Stimulated activated CD8-positive, alpha-beta memory T cell treated with anti-CD3 and anti-CD28 coated beads, Interleukin-4, amount 100 ng/mL, for 4 hours (primary cell): ENCODE measurements at places on chromosomes 5 and 9.

- DNase-seq, result no peak
Measured at GRCh38 chr9:73525350-73525749, 373.7 kb downstream of the ANXA1 start.

DNA sequence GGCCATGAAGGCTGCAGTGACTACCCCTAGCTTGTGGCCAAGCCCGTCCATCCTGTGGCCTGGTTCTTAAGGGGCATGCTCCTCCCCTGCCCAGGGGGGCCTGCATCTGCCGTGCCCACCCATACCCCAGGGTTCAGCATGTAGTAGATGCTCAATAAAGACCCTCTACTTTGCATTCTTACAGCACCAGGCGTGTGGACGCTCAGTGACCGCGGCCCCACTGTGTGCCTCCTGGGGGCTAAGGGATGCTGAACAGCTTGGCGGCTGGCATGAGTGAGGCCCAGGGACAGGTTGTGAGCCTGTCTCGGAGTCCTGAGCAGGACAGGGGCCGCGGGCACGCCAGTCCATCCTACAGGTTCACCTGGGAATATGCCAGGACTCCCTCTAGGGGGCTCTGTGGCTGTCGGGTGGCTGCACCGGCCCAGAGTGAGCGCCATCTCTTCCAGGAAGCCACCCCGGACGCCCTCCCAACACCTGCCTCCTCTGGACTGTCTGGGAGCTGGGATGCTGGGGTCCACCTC is 9.1 kb downstream of the NOTCH1 start:
- DNase-seq, result no peak

DNA sequence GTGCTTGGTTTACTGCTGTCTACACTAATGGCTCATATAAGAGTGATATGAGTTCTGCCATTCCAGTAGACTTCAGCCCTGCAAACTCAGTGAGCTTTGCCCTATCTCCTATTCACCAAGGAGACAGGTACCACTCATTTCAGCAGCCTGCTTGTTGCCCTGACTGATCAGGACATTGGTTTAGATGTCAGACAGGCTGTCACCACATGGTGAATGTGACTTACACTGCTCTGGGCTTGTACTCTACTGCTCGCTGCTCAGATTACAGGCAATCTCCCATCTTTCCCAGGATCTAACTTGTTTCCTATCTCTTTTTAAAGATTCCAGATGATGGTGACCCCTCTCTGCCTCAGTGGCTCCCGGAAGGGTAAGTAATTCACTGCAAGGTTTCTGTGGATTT is 123.3 kb upstream of the RUSC2 start:
- DNase-seq, result no peak

DNA sequence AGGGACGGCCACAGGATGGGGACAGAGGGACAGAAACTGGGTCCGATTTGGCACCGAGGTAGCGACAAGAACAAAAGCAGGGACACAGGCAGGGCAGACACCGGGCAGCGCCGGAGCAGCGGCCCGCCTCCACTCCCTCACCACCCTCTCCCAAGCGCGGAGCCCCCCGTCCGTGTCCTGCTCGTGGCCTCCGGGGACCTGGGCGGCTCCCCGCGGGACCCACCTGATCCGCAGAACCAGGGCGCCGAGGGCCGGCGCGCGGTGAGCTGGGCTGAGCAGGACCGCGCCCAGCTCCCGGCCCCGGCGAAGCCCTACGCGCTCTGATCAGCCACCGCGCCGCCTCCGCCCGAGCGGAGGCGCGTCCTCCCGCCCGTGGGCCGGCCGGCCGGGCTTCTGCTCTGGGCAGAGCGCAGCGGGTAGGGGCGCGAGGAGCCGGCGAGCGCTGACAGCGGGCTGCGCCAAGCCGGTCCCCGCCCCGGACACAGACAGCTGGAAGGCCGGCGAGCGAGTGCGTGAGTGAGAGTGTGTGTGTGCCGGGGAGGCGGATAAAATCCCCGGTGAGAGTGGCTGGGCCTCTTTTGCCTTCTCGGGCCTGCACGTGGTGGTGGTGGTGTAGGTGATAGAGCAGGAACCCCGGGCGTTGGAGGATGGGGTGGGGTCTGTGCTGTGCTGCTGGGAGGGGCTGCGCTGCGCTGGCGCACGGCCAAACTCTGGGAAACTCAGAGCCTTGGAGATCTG is at the start of gene GGTA1:
TSS of gene GGTA1 (minus strand) at position 418 of the 738 bp plus-strand sequence. CDS start 31,922 bp downstream, outside the sequence.
- no peak for DNase-seq

DNA sequence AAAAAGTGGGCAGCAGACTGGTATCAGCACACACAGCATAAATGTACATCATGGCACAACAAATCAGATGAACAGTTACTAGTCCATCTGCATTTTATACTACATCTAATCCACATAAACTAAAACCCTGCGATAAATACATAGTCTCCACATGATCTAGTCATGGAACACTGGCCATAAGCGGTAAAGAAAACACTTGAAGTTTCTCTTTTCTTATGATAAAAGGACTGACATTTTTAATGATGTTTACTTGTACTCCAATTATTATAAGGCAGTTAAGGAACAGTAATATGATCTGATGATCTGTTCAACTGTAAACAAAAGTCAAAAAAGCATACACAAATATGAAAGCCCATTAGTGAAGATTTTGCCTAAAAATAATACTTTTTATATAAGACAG is 112.5 kb downstream of the MPDZ start:
- DNase-seq, result no peak

GRCh38 chr5:154312576-154312975 is 122.0 kb downstream of the GALNT10 start:
- DNase-seq, result no peak

DNA sequence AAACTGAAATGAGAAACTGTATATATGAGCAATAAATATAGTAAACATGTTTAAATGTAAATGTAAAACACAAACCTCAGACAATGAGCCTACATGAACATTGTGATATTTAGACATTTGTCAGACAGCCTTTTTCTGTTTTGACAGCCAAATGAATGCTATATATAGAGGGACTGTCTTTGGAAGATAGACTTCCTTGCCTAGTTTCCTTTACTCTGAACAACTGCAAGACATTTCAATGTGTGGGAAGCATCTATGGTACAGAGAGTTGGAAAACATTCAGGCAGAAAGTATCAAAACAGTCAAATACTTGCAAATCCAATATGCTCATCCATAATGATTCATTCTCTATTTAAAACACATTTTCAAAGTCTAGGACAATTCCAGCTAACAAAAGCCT is 31.7 kb upstream of the TUSC1 start:
- no peak for DNase-seq

DNA sequence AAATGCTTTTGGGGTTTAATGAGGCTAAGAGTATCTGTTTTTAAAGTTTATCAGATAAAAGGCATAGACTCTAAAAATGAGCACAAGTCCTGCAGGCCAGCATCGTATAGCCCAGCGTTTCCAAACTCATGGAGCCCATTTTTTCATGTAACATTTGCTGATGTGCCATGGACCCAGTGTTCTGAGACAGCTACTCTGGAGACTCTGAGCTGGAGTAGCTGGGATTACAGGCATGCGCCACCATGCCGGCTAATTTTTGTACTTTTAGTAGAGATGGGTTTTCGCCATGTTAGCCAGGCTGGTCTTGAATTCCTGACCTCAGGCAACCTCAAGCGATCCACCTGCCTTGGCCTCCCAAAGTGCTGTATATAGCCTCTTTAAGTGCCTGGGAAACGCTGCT is 15.8 kb downstream of the GLRX start:
- DNase-seq, result no peak

GRCh38 chr9:133235549-133236222 is 26.6 kb upstream of the OBP2B start:
- no peak for DNase-seq

- DNase-seq, result no peak
Measured at GRCh38 chr5:78050888-78051287, 243.6 kb downstream of the AP3B1 start.

- no peak for DNase-seq
Measured at GRCh38 chr5:32018476-32019436, 155.4 kb downstream of the GOLPH3 start.

DNA sequence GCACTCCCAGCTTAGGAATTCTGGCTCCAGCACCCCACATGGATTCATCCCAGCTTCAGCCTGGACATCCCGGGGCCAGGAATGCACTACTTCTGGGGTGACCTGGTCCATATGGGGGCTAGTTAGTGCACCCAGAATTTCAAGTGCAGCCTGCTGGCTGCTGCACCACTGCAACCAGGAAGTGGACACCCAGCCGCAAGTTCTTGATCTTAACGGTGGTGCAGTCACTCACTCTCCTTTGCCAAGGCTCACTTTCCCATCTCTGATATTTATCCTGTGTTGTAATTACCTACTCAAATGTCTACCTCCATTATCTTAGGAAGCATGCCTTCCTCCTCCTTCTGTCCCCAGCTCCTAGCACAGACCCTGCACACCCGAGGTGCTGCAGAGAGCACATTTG is 26.2 kb upstream of the RAB14 start:
- DNase-seq, result no peak

- DNase-seq, result no peak
Measured at GRCh38 chr5:115578657-115579056, 23.6 kb downstream of the TICAM2 start.

GRCh38 chr9:1404940-1405339 is 354.8 kb downstream of the DMRT2 start:
- no peak for DNase-seq

DNA sequence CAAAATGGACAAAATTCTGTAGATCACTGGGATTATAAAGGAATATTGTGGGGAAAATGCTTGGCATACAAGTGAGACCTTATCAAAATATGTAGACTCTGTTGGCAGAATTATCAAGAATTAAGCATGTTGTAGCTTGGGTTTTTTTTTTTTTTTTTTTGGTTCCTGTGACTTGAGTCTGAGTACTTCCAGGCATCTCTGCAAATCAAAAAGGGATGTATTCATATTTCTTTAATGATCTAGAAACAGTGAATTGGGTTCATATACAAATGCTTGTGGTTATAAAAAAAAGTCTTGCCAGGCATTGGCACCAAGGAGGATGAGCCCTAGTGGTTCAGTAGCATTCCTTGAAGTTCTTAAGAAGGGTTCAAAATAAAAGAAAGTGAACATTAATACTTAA is 292.2 kb downstream of the ARHGAP26 start:
- DNase-seq, result no peak

DNA sequence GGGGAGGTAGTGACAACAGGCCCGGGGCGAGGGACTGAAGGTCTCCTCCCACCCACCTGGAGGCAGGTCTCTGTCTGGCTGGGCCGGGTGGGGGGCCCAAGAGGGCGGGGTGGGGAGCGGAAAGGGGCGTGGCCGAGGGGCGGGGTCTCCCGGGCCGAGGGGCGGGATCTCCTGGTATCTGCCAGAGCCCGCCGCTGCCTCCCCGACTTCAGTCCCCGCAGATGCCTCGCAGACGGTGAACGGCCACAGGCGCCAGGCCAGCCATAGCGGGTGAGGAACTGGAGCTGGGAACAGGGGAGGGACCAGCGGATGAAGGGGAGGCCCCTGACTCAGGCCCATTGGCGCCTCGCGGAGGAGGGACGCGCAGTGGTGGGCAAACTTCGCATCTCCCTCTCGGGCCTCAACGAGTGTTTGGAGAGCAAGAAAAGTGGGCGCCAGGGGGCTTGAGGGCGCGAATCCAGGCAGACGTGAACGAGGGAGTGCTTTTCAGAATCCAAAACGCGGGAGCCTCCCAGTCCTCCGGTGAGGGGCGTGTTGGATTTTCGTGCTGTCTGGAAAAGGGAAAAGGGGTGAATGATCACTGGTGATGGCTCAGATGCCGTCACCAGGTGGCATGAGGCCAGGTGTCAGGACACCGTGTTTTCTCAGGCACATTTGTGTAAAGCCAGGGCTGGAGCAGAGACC is at the start of gene ADGRD2:
TSS of gene ADGRD2 (plus strand) at position 211 of the 684 bp plus-strand sequence. CDS start 1,216 bp downstream, outside the sequence.
- no peak for DNase-seq

DNA sequence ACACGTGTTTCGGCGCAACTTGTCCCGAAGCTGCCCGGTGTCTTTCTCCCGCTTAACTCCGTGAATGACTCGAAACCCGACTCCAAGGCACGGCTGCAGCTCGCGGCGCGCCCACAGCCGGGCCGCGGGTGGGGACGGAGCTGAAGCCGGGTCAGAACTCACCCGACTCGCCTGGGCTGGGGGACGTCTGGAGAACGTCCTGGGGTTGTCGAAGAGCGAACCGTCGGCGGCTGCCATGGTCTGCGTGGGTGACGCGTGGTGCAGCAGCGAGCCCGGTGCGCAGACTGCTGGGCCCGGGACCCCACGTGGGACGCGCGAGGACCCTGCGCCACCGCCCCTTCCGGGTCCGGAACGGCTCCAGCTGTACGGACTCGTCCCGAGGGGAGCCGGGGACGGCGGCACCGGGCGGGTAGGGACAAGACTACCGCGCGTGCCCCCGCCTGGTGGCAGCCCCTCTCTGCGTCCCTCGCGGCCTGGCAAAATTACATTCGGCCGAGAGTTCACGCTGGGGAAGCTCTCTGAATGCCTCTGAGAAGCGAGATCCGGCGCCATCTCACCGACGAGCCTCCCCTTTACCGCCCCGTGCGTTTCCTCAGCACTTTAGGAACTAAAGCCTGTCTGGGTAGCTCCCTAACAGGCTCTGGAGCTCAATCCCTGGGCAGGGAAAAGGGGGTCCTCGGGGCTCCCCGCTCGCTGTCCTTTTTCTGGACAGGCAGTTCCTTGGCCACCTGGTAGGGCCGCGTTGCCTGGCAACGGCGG is at the start of gene DDX31:
TSS of gene DDX31 (minus strand) at position 286 of the 759 bp plus-strand sequence. CDS start at position 237, 49 bp downstream.
- DNase-seq, result peak; percentile 72

- DNase-seq, result no peak
Measured at GRCh38 chr9:122348288-122348777, 22.5 kb upstream of the PTGS1 start.

GRCh38 chr5:80357671-80358070 is 37.9 kb downstream of the SPZ1 start:
- DNase-seq, result no peak

DNA sequence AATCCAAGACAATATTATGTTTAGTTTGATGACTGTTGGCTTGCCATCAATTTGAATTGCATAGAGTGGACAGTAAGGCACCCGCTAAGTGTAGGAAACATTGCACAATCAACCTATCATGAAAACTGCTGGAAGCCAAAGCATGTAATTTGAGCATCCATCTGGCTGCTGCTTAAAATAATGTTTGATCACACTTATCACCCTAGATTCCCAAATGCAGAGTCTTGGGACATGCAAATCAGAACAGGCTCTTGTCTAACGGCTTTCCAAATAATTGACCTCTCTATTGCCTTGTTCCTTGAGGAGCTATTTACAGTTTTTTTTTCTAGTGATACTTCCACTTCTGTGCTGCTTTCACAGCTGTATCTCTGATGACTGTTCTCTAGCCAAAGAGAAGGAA is 342.1 kb downstream of the PRR16 start:
- DNase-seq, result no peak
